ENCODE measurements at places on chromosomes 13 and 19. TPM values are rescaled to one million over a fixed set of nuclear protein-coding genes. Genes with fewer than 3 reads are reported as not detected.
A peak's percentile ranks its signal among the peaks of the same experiment; 100 is the strongest.

METTL21C gene
- total RNA-seq: 8.9 TPM

ATP5F1D gene
- total RNA-seq: 67.2 TPM

SIGLEC14 gene
- 0.21 TPM for total RNA-seq

PALM gene
- 52.9 TPM for total RNA-seq

JUND gene
- total RNA-seq: 276 TPM

USF2 gene
- 52.7 TPM for total RNA-seq

FRY gene
- 152 TPM for total RNA-seq

IQCN gene
- 0.62 TPM for total RNA-seq

LGALS4 gene
- not detected for total RNA-seq

IGFL1 gene
- total RNA-seq: not detected

- DNase-seq: no peak
Measured at GRCh38 chr19:4721196-4721595, 2.4 kb downstream of the DPP9 start.

DNA sequence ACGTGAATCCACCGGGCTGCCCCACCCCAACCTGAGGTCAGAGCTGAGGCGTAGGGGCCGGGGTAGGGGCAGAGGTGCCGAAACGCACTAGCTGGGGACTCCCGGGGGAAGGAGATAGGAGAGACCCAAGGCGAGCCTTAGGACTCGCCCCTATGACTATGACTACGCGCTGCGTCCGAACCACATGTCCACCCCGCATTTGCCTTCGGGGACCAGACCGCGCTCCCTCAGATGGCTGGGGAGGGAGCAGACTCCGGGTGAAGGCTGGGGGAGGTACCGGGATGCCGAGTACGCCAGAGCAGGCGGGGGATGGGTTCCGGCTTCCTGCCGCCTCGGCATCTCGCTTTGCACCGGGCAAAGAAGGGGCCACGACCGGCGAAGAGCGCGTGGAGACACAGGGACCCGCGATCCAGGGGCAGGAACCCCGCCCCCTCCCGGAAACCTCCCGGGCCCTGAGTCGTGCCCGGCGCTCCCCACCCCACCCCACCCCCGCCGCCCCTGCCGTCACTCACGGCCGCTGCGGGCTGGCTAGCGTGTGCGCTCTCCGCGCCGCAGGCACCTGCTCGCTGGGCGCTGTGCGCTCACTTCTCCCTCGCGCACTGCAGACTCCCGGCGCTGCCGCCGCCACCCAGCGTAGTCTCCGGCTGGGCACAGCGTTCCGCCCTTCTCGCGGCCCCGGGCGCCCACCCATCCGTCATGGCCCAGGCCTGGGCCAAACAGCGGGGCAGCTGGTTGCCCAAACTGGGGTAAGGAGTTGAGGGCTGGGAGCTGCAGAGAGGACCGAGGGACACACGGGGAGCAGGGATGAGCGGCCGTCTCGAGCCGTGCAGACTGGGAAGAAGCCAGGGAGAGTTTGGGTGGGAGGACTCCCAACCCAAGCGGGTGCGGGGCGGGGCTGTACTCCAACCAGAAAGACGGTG is 622 bp upstream of the VSTM2B start:
- DNase-seq: peak; percentile 14

- peak; percentile 97 for DNase-seq
Measured at GRCh38 chr13:49996161-49996915, 504 bp upstream of the TRIM13 start.

DNA sequence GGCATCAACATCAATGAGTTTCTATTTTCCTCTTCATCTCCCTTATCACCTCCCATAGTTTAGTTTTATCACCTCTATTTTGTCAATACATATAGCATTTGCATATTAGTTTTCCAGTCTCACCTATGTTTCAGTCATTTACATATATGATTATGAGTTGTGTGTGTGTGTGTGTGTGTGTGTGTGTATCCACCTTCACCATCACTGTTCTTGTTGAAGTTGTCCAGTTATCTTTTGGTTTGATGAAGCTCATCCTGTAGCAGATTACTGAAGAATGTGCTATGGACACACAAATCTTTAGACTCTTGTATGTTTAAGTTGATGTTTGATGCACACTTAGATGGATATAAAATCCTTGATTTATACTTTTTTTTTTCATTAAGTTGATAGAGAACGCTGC is 40.5 kb downstream of the SPACA7 start:
- no peak for DNase-seq

- DNase-seq: no peak
Measured at GRCh38 chr13:91896547-91896946, 498.1 kb downstream of the GPC5 start.

DNA sequence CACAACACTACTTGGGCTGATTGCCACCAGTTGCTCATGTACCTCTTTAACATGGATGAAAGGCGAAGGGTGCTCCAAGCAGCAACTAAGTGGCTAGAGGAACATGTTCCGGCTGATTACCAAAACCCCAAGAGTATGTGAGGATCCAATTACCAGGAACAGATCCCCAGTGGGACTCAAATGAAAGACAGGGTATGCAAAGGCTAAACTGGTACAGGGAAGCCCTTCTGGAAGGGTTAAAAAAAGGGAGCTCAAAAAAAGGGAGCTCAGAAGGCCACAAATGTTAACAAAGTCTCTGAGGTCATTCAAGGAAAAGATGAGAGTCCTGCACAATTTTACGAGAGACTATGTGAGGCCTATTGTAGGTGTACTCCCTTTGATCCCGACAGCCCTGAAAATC is 604.7 kb downstream of the UQCRFS1 start:
- DNase-seq: no peak

DNA sequence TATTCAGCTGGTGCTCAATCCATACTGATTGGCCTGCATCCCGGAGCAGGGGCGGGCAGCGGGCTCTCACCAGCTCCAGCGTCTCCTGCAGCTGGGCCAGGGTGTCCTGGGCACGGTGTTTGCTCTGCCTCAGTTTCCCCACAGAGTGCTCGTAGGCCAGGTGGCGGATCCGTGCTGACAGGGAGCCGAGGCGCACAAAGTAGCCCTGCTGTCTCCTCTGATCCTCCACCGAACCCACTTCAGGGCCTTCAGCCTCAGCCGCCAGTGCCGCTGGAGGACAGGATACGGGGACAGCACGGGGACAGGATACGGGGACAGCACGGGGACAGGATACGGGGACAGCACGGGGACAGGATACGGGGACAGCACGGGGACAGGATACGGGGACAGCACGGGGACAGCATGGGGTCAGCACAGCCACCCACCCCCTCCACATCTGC is 7.3 kb upstream of the PLIN4 start:
- DNase-seq: no peak

DNA sequence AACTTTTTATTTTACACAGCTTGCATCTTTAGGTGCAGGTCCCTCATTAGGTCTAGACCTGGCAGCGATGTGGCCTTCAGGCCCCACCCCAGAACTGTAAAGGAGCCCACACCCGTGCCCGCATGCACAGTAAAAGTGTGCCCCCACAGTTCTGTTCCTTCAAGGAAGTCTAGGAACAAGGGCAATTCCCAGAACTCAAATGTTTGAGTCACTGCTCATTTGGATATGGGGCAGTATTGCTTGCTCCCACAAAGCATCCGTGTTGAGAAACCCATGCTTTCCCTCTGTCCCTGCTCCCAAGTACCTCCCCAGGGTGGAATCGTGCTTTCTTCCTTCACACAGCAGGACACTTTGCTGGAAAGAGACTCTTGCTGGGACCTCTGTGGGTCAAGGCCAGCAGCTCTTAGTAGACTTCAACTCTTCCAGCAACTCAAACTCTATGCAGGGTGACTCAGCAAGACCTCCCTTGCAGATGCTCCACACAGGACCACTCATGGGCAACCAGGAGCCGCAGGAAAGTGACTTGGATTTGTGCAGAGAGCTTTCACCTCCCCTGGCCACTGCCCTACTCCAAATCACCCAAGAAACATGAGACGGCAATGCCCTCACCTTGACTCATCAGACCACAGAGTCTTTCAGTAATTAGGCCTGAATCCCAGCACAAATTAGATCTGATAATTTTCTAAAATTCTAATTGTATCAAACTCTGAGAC is 12.3 kb downstream of the SLC7A1 start:
- no peak for DNase-seq

DNA sequence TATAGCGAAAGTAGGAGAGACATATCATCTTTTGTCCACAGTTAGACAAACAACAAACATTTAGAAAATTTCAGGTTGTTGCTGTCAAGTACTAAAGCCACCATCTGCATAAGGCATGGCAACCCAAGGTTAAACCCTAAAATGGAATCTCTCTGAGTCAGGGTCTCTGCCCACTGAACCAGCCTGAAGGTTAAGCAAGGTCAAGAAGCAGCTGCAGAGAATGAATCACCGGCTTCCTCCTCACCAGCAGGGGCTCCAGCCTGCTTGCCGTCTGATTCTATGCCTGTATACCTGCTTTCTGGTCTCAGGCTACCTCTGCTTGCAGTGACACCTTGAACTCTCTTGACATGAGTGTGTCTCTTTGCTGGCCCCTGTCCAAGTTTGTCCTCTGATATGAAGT is 726.2 kb upstream of the SGCG start:
- DNase-seq: no peak

DNA sequence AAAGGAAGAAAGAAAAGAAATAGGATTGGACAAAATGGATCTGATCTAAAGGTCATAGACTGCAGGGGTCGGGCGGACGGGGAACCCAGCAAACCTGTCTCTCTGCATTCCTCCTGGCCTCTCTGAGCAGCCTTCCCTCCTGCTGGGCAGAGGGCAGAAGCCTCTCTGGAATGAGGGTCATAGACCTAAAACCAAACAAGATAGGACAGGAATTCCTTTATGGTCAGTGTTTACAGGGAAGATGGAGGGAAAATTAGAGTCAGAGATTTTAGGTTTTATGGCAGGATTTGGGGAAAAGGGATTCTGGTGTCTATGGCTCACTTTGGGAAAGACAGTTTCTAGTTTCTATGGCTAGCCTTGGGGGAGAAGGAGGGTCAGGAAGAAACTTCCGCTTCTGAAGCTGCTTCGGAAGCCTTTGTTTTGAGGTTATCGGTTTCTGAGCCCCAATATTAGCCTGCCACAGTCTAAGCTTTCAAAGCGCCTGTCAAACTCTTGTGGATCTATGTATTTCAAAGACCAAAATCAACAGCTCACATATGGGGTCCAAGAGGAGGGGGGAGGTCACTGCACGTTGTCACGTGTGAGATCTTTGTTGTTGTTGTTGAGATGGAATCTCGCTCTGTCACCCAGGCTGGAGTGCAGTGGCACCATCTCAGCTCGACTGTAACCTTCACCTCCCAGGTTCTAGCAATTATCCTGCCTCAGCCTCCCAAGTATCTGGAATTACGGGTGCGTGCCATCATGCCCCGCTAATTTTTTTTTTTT is 18.9 kb upstream of the DPRX start:
- DNase-seq: no peak

DNA sequence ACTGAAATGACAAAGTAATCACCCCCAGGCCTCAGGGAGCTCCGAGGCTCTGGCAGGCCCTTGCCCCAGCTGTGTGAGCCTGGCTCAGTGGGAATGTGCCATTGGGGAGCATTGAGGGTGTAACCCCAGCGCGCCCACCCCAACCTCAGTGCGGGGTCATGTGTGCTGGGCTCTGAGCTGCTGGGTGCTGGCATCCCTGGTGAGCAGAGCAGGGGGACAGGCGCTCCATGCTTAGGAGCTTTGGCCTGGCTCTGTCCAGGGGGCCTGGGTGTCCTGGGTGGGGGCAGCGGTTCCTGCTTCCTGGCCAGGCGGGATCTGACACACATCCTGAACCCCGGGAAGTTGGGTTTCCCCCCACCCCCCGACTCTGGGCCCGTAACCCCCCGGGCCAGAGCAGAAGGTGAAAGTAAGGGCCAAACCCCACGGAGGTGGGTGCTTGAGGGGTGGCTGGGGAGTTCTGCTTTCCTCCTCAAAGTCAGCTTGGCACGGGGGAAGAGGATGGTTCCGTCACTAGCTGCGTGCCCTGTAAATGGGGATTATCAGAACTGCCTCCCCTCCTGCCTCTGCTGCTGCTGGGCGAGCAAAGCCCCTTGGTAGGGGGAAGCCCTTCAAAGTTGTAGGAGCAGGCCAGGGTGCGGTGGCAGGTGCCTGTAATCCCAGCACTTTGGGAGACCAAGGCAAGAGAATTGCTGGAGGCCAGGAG is 1.7 kb downstream of the LRP3 start:
- no peak for DNase-seq

GRCh38 chr13:40488869-40489391 is 177.5 kb downstream of the FOXO1 start:
- DNase-seq: no peak

- no peak for DNase-seq
Measured at GRCh38 chr19:46967578-46968032, 52.0 kb upstream of the NPAS1 start.

GRCh38 chr19:49987159-49987698 is 26.3 kb upstream of the SIGLEC11 start:
- DNase-seq: peak; percentile 97

DNA sequence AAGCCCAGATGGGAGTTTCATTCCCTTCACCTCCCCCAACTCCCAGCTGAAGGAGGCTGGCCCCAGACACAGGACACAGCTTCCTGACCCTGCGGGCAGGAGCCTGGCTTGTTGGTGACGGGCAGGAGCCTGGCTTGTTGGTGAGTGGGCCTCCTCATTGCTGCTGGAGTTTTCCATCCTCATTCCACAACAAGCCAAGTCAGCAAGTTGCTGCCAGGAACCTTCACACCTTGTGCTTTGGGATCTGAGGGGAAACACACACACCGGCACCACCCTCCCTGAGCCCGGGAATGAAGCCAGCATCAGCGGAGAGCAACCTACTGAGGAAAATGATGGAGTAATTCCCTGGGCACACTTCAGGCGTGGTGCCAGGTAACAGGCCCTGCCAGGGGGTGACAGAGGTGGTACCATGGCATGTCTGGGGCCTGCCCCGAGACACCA is 74.9 kb downstream of the ALOX5AP start:
- peak; percentile 47 for DNase-seq

GRCh38 chr19:3047496-3048189 is 14.7 kb downstream of the TLE5 start:
- DNase-seq: peak; percentile 83

- no peak for DNase-seq
Measured at GRCh38 chr13:91399189-91400062, 1.0 kb downstream of the GPC5 start.

- no peak for DNase-seq
Measured at GRCh38 chr19:32720936-32721250, 1.3 kb downstream of the TDRD12 start.

- peak; percentile 96 for DNase-seq
Measured at GRCh38 chr19:48674921-48675824, 2.4 kb upstream of the NTN5 start.

DNA sequence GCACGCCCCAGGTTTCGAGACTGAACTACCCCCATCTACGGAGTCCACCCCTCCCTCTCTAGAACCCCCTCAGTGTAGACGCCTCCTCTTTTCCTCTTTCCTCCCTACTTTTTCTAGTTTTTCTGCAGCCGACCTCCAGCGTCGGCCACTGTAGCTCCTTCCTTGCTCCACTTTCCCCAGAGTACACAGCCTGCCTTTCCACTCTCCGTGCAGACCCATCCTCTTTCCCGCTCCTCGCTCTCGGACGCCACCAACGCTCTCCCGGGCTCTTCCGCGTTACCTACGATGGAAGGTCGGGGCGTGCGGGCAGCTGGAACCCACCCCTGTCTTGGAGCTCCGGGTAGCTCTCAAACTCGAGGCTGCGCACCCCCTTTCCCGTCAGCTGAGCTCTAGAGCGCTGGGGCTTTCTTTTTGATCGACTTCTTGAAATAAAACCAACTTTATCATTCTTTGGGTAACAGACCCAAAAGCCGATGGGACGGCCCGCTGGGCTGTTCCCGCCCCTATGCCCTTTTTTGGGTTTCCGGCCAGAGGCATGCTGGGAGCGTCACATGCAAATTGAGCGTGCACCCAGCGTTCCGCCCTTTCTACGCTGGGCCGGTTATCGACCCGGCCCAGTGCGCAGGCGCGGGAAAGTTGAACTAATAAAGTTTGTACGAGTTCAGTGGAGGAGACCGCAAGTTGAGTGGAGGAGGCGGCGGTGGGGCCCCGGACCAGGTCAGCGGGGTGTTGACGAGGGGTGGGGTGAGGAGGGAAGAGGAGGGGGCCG is at the start of the genes BCL2L12 and IRF3:
BCL2L12 (plus strand) TSS at position 583 of the 769 bp plus-strand sequence. CDS start 760 bp downstream, outside the sequence.
IRF3 (minus strand) TSS at position 507 of the 769 bp plus-strand sequence. CDS start 1,019 bp downstream, outside the sequence.
- DNase-seq: peak; percentile 99
